ENCODE measurements at places on chromosomes 13 and 19. TPM values are rescaled to one million over a fixed set of nuclear protein-coding genes. Genes with fewer than 3 reads are reported as not detected.

- peaks cover 13% of the 10 kb centered on the region for H3K4me1 ChIP-seq
- no peak overlapping the region for H3K4me3 ChIP-seq
Observed at GRCh38 chr13:49560270-49561061, 24.9 kb downstream of the RCBTB1 start.

DNA sequence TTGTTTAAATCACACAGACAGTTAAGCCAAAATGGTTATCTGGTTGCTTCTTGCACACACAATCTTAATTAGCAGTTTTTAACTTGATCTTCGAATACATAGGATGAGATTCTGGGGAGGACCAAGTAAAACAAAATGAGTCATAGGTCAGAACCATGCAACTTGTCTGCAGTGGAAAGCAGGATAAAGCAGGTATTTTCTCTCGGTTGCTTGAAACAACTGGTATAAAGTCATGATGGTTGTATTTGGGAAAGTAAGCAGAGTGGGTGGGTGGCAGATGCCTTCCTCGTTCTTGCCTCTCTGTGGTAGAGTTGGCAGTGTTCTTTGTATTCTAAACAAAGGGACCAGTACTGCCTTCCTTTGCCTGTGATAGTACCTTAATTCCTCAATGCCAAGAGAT, 167.0 kb downstream of the COG6 start:
- H3K4me3 ChIP-seq, result no peak overlapping the region
- H3K4me1 ChIP-seq, result peaks cover 7% of the 10 kb centered on the region
- no peaks in the 10 kb centered on the region for H3K27me3 ChIP-seq
- H3K27ac ChIP-seq, result no peak overlapping the region
- H3K36me3 ChIP-seq, result no peaks in the 10 kb centered on the region
- DNase-seq, result no peak

ZNF790 gene
- 10.2 TPM for total RNA-seq

DNA sequence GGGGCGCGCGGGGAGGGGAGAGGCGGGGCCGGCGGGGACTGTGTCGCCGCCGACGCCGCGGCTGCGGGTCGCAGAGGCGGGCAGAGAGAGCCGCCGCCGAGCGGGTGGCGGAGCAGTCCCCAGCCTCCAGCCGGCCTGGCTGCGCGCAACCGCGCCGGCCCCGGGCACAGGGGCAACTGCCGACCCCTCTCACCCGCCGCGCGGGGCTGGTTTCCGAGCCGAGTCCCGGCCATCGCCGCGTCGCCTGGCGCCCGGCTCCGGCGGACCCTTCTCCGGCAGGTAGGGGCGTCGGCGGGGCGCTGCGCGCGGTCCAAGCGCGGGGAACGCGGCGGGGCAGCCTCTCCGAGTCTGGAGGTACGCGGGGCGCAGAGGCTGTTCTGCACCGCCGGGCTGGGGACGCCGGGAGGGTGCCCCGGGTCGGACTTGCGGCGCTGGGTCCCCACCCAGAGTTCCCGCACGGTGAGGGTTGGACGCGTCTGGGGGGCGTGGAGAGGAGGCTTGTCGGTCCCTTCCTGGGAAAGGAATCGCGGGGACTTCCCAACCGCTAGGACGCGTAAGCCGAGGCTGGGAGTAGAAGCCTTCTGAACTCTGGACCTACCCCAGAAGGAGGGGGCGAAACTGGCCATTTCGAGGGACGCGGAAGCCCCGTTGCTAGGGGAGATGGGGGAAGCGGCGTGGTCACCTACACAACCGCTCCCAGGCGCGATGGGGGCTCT, 133.6 kb upstream of the MYO16 start:
- no peak overlapping the region for H3K27ac ChIP-seq
- peak overlapping the region; percentile 74 for H3K4me3 ChIP-seq
- peaks cover 62% of the 10 kb centered on the region for H3K27me3 ChIP-seq
- H3K36me3 ChIP-seq, result peaks cover 2% of the 10 kb centered on the region

All from chondrocyte (in vitro differentiated cells).